Amygdala (tissue), 56 donors: ENCODE measurements at places on chromosomes 13 and 19.

- DNase-seq, result no peak
These were observed 26.8 kb downstream of the SLC7A1 start for GRCh38 chr13:29568731-29569130.

- DNase-seq, result no peak
These were observed 113.0 kb downstream of the SLC7A1 start for GRCh38 chr13:29482504-29482903.

DNA sequence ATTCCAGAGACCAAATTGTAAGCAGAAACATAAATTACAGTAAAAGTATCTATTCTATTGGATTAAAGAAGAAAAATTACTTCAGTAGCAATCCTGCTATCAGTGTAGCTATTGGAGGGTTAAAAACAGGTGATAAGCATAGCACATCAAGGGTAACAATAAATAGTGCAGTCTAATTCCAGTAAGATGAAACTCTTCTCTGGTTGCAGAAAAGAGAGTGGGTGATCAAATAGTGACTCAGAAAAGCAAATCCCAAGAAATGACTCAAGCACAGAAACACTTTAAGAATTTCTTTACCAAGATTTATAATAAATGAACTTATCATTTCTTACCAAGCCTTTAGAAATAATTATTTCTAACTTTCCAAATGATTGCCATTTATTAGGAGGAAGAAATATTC lies 135.7 kb downstream of the LMO7 start:
- DNase-seq, result no peak

GRCh38 chr13:48780713-48781341 lies 127.1 kb downstream of the CYSLTR2 start:
- no peak for DNase-seq

- no peak for DNase-seq
These were observed 4.8 kb downstream of the PIAS4 start for GRCh38 chr19:4012092-4012974.

DNA sequence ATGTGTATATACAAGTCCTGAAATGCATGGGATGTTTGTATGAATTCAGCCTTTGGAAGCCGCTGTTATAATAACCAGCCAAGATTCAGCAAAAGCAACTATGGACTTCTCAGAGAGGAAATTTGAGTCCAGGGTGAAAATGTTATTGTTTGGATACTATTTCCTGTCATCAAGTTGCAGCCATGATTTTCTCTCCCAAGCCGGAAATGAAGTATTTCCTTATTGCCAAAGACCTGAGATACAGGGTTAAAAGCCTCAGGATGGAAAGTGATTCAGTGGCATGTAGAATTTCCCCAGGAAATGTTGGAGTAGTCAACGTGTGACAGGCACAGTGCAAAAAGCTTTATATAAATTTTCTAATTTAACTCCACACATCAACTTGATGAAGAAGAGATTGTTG lies 133.9 kb downstream of the IRS2 start:
- DNase-seq, result no peak

GRCh38 chr13:30134578-30134977 lies 172.8 kb downstream of the KATNAL1 start:
- DNase-seq, result no peak

- no peak for DNase-seq
These were observed 1.1 kb downstream of the PRODH2 start for GRCh38 chr19:35811317-35812219.

DNA sequence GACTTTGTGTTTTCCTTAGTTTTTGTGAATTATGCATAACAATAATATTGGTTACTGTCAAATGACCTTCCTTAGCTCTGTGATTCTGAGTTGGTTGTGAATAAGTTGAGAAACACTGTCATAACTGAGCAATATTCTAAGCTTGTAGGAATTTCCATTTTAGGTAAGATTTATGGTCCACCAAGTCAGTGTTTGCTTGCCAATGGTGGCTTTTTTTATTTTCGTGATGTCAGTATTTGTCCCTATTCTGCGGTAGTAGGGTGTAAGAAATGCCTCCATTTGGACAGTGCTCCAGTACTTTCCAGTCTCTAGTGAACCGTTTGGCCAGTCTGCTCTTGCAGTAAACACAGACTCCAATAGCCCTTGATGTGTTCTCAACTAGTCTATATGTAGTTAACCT lies 94.7 kb downstream of the FRY start:
- no peak for DNase-seq

GRCh38 chr13:62583466-62583865 lies 1167.8 kb upstream of the PCDH20 start:
- no peak for DNase-seq

GRCh38 chr13:20145521-20145920 lies 15.3 kb downstream of the GJA3 start:
- no peak for DNase-seq

DNA sequence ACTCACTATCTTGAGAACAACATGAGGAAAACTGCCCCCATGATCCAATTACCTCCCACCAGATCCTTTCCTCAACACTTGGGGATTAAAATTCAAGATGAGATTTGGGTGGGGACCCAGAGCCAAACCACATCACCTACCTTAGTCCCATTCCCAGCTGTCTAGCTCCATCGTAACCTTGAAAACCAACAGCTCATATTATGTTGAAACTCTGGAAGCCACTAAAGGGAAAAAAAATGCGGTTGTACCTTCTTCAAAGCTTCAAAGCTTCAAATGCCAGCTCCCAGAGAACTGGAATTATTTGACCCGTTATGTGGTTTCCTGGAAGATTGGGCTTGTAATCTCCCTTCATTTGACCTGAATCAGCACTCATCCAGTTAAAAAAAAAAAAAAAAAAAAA lies 223.1 kb upstream of the GPC6 start:
- no peak for DNase-seq

GRCh38 chr19:40576151-40576584 lies 505 bp upstream of the SHKBP1 start:
- no peak for DNase-seq

GRCh38 chr13:85601526-85601925 lies 197.7 kb downstream of the SLITRK6 start:
- DNase-seq, result no peak

DNA sequence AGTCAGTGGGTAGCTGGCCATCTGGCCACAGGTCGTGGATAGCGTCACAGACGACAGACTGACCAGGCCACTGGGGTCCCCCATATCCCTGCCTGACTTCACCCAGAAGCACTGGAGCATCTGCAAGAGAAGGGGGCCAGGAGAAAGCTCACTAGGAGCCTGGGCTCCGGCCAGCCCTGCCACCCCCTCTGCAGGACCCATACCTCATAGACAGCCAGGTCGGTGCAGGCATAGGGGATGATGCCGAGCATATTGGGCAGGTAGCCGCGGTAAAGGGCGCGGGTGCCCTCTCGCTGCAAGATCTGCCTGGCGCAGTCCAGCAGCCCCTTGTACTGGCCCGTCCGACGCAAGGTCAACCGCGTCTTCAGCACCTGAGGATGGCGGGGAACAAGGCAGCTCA lies 2.5 kb upstream of the KHSRP start:
- DNase-seq, result no peak

DNA sequence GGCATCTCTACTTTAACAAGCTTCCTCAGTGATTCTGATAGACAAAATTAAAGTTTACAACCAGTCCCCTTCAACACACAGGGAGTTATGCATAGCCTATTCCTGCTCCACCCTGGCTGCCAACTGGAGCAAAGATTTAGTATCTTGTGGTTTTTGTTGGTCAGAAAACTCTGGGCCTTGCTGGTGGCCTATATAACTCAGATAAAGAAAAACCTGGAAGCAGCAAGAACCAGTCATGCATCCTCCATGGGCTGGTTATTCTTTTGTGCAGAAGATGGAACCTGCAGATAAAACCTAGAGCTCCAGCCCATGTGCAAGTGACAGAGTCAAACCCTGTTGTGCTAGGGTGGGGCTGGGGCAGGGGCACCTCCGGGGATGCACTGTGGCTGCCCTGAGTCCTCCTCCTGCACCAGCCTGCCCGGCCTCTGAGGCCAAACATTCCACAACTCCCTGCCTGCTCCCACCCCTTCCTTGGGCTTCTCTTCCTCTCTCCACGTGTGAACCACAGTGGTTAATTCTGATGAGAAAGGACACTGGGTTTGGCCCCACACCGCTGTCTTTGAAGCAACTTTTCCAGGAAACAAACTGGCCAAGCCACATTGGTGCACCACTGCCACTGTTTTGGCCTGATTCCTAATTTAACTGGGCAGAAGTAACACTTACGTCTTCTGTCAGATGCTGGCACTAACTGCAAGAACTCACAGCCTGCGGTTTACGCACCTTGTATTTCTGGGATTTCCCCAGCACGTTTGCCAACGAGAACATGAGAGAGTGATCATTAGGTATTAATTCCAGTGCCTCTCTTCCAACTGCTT lies 23.3 kb upstream of the GGACT start:
- DNase-seq, result peak; percentile 30

DNA sequence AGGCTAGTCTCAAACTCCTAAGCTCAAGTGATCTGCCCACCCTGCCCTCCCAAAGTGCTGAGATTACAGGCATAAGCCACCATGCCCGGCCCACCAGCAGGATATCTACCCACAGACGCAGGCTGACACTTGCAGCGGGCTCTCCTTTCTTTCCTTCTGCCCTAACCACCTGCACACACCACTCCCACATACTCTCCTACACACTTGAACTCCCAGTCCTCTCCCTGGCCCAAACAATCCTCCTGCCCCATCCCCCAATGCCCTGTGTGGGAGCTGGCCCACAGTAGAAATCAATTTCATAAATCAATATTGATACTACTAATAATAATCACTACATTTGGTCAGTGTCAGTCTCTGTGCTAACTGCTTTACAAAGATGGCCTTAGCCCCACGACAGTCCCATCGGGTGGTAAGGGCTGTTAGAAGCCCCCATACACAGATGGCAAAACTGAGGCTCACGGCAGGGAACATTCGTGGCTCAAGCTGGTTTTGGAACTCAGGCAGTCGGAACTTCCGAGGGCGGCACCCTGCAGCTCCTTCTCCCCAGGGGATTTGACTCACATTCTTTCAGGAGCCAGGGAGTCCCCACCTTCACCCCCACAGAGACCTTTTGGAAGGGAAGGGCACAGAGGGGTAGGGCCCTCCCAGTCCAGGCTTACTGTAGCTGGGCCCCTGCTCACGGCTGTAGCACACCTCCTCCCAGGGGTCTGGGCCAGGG lies 3.4 kb upstream of the DPF1 start:
- DNase-seq, result no peak

DNA sequence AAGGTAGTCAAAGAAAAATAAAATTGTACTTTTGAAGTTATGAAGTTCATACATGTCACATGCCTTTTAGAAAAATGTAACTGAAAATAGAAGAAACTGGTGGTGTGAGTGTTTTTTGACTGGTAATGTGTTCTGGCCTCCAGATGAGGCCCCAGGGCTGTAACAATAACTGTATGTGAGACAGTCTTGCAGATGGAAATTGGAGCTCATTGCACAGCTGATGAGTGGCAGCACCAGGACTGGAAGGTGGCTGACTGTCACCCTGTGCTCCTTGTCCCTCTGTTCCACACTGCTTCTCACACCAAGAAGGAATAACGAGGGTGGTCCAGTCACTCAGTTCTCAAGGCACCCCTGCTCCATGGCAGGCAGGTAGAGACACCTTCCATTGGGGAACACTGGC lies 215.6 kb downstream of the SLC7A1 start:
- no peak for DNase-seq

GRCh38 chr13:60661521-60661920 lies 264.5 kb downstream of the TDRD3 start:
- no peak for DNase-seq

GRCh38 chr19:46924874-46925547 lies 64.2 kb downstream of the ARHGAP35 start:
- DNase-seq, result no peak

DNA sequence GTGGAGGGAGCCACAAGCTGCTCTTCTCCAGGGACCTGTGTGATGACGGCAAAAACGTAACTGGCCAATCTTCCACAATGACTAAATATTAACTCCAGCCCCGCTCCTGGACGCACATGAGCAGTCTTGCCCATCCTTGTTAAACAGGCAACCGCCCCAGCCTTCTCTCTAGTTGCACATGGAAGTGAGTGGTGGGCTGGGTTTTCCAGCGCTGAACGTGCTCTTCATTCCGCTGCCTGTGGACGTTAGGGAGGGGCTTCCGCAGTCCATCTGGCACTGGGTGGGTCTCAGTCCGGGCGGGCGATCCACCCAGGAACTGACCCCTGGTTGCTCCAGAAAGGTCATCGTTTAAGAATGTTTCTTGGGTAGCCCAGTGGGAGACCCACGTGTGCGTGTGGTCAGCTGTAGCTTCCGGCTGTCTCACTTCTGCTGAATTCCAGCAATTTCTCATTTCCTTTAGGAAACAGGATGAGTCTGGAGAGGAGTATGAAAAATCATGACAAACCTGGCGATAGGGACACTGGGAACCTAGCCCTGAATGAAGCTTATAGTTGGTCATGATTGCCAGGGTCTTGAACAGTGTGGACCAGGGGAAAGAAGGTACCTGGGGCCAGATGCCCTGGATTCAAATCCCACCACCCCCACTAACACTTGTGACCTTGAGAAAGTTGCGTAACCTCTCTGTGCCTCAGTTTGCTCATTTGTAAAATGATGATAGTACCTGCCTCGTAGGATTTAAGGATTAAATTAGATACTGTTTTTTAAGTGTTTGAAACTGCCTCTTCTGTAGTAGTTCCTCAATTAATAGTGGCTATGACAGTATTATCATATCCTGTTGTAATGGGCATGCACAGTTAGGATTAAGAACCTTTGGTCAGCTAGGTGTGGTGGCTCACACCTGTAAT lies 92.6 kb downstream of the SIPA1L3 start:
- no peak for DNase-seq

GRCh38 chr13:112174476-112175110 lies 107.6 kb downstream of the SOX1 start:
- no peak for DNase-seq

- no peak for DNase-seq
These were observed 764.1 kb upstream of the SLITRK6 start for GRCh38 chr13:86563308-86563707.

GRCh38 chr19:12821761-12822160 lies 12.6 kb downstream of the RTBDN start:
- no peak for DNase-seq

- DNase-seq, result no peak
These were observed 28.0 kb downstream of the ZSWIM4 start for GRCh38 chr19:13823256-13823655.

DNA sequence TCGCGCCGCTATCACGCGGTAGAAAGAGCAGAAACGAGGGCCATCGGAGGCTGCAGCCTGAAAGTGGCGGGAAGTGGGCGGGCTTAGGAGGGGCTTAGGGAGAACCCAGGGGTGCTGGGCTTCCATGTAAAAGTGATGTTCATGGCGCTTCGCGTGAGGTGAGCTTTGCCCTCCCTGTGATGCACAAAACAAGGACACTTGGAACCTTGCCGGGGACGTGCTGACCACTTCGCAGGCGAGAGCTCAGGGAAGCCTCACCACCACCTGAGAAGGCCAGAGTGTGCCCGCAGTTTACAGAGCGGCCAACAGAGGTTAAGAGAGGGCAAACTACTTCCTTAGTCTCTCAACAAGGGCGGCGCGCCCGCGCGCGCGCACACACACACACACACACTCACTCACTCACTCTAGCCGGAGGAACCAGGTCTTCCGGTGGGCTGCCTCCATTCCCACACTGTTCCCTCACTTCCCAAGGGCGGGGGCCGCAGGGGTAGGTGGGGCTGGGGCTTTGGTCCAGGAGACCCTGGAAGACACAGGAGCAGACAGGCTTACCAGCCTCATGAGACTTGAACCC lies 651 bp downstream of the GAPDHS start:
- DNase-seq, result no peak
